A549 treated with Mapracorat at 1 μM for 4 hours (cell line): ENCODE measurements at places on chromosomes 3 and 15. TPM values are rescaled to one million over a fixed set of nuclear protein-coding genes. Genes with fewer than 3 reads are reported as not detected.

NME9 gene
- not detected in 5 replicates for total RNA-seq

SLC2A2 gene
- total RNA-seq: not detected in 5 replicates

TM4SF1 gene
- 1,029 to 1,594 TPM (median 1,260 TPM) in 5 replicates for total RNA-seq

ITIH1 gene
- not detected in 5 replicates for total RNA-seq

GOLGA8G gene
- total RNA-seq: not detected in 5 replicates

MRAS gene
- 7.7 to 10.5 TPM (median 10.3 TPM) in 5 replicates for total RNA-seq

PLEKHO2 gene
- 5.4 to 6.4 TPM (median 6.0 TPM) in 5 replicates for total RNA-seq

GOLGA8S gene
- 0.10 to 0.23 TPM (median 0.18 TPM) in 5 replicates for total RNA-seq

ADGRG7 gene
- total RNA-seq: not detected in 5 replicates

ACAN gene
- 0.77 to 0.99 TPM (median 0.84 TPM) in 5 replicates for total RNA-seq

CBLB gene
- 15.3 to 20.3 TPM (median 18.7 TPM) in 5 replicates for total RNA-seq

ZNF717 gene
- total RNA-seq: 2.3 to 2.9 TPM (median 2.5 TPM) in 5 replicates

SEMA3F gene
- 11.5 to 17.8 TPM (median 16.4 TPM) in 5 replicates for total RNA-seq

FSD2 gene
- not detected in 5 replicates for total RNA-seq

TBL1XR1 gene
- total RNA-seq: 13.3 to 23.7 TPM (median 20.8 TPM) in 5 replicates

TMEM158 gene
- 8.2 to 15.2 TPM (median 12.6 TPM) in 5 replicates for total RNA-seq

HRG gene
- total RNA-seq: not detected in 5 replicates

SLC12A6 gene
- total RNA-seq: 4.3 to 6.5 TPM (median 6.3 TPM) in 5 replicates
